CD4-positive, alpha-beta T cell treated with Interleukin-6 for 4 hours (primary cell): ENCODE measurements at places on chromosomes 4 and X.

DNA sequence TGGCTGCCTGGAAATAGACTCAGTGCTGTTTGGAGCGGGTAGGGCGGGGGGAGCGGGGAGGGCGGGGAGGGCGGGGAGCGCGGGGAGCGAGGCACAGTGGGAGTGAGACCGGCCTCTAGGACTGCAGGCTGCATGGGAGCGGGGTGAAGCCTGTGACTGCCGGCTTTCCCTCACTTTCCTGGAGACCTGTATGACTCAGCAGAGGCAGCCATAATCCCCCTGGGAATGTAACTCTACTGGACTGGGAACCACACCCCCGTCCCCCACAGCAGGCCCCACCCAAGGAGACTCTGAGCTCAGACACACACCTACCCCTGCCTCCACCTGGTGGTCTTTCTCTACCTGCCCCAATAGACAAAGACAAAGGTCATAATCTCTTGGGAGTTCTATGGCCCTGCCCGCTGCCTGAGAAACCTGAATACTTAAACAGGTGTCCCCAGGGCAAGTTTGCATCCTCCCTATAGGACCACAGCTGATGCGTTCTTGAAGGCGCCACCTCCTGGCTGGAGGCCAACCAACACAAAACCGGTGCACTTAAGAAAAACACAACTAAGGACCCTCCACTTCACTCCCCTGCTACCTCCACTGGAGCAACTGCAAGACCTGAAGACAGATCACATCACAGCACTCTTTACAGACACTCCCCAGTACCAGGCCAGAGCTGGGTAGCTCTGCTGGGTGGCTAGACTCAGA is 18.0 kb downstream of the HDAC8 start:
- no peak for DNase-seq

DNA sequence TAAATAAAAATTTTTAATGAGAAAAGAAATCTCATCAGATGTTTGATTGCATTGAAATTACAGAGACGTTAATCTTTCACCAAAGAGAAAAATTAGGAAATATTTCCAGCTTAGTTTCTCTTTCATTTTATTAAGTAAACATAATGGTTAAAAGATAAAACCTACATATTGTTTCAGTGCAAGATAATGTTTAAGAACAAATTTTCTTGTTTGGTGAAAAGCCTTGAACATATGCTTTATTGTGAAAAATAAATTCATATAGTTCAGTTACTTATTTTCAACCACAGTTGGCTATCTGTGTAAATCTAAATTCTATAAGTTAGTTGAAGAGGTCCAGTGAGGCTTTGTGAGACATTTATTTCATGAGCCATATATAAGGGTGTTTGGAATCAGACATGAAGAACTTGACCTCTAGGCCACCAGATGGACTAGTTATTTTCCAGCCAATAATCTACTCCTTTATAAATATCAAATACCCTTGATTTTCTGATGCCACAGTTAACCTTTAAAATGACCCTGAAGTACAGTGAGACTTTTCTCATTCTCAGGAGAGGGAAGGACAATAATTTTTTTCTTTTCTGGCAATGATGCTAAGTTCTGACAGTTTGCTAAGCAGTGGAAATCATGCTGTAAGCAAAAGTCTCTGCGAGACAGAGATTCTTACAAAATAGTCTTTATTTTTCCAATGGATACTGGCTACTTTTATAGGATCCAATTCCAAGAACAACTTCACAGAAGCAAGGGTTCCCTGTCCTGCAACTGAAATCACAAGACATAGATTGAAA is 2.5 kb downstream of the ARSJ start:
- DNase-seq: no peak

- DNase-seq: no peak
Observed at GRCh38 chr4:5157791-5158770, 106.8 kb downstream of the STK32B start.

DNA sequence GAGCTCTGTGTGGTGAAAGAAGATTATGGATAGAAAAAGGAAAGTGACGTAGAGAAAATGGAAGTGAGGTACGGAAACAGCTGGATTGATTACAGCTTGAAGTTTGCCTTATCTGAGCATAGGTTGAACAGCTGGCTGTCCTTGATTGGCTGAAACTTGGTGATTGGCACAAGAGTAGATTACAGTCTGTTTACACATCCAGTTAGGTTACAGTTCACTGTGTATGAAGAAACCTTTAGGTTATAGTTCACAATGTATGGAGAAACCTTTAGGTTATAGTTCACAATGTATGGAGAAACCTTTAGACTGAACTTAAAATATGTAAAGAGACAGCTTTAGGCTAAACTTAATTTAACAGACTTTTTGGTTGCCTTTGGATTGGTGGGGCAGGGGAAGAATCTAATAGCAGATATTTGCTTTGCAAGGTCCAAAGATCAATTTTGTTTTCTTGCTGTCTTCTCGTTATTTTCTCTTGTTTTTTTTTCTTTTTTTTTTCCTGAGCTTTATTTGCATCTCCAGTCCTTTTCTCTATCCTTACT is 15.6 kb upstream of the ART3 start:
- DNase-seq: no peak

GRCh38 chr4:40833212-40833611 is 83.5 kb downstream of the NSUN7 start:
- no peak for DNase-seq

GRCh38 chr4:23981328-23981727 is 91.5 kb upstream of the PPARGC1A start:
- no peak for DNase-seq

GRCh38 chr4:63788271-63788670 is 621.0 kb downstream of the TECRL start:
- no peak for DNase-seq

- DNase-seq: no peak
Observed at GRCh38 chr4:143558286-143558685, 44.8 kb downstream of the SMARCA5 start.

- no peak for DNase-seq
Observed at GRCh38 chrX:6071731-6072130, 156.9 kb downstream of the NLGN4X start.

DNA sequence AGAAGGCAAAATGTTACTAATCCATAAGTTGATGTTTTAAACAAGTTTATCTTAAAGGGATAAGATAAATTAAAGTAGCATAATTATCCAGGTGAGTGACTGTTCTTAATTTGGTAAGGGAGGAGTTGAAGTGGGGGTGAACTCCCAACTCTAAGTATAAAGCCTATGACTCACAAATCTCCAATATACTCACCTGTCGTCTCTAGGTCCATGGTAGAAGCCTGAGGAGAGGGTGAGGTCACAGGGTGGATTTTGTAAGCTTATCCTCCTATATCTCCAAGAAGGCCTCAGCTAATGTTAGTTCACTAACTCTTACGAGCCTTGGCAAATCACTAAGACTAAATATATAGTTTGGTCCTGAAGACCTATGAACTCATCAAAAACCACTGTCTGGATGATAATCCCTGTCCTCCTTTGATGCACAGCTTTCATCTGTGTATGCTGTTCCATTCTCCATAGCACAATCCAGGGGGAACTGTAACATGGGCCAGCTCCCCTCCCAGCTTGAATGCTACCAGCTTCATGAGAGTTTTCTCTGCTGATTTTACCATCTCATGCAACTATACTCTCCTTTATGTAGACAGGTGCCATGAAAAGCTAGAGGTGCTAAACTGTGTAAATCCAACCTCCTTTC is 158.7 kb downstream of the BTC start:
- no peak for DNase-seq

DNA sequence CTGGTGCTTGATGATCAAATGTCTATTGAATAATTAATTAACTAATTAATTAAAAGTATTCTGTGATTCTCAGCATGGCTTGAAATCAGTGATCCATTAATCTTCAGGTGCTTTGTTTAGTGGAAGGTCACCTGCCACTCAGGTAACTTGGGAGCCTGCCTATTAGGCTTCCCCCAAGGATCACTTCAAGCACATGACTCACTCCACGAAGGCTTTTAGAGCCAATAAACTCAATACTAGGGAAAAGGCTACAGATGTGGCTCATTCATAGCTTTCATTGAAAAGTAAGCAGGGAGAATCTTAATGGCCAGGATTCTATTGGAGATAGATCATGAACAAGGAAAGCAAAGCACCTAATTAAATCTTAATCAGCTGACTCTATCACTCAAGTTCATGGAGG is 21.3 kb downstream of the AREG start:
- DNase-seq: no peak

DNA sequence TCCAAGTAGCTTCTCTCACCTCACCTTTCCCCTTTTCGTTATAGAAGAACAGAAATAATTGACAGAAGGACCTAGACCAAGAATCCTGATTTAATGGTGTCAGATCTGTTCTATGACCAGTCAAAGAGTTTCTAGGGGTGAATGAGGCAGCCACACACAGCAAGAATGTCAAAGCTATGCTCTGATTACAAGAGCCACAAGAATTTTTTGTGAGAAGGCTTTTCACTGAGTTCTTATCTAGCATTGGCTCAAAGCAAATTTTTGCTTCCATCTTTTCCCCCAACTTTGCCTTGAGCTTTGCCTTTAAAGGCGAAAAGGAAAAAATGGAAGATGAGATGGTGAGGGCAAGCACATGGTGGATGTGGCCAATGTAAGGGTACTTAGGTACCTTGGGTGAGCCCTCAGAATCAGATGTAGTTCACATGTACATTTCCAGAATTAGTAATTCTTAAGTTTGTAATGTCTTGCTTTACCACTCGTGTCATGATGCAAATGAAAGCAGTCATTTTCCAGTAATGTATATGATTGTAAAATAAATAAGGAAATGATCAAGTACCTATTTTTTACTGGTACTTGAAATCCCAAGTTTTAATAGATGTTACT is 23.5 kb downstream of the FMR1 start:
- no peak for DNase-seq

DNA sequence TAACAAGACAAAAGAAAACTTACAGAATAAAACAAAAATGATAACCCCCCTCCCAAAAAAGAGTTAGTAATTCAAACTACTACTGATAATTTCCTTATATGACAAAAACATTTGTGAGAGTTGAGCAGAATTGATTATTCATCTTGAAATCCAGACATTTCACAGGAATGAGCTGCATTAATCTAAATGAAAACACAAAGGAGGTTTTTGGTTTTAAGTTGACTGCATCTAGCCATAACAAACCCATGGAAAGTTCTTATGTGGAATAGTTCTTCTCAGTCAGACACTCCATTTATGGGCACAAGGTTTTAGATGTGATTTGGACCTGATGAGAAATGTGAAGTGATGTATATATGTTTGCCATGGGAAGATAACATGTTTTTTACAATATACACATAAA is 95.4 kb downstream of the VCX2 start:
- DNase-seq: no peak

GRCh38 chr4:60344908-60345307 is 855.2 kb upstream of the ADGRL3 start:
- DNase-seq: no peak
